ENCODE measurements at places on chromosomes 7 and 10.
A peak's percentile ranks its signal among the peaks of the same experiment; 100 is the strongest.

GRCh38 chr7:155870334-155871180, 58.3 kb upstream of the SHH start:
- no peak for DNase-seq

- no peak for DNase-seq
Measured at GRCh38 chr10:119762805-119763798, 37.3 kb downstream of the INPP5F start.

- DNase-seq: peak; percentile 22
Measured at GRCh38 chr10:84076540-84077195, 62.6 kb upstream of the GHITM start.

- DNase-seq: peak; percentile 88
Measured at GRCh38 chr10:118522791-118523498, 72.5 kb downstream of the PRLHR start.

- DNase-seq: no peak
Measured at GRCh38 chr10:132408823-132409666, 12.0 kb downstream of the PWWP2B start.

DNA sequence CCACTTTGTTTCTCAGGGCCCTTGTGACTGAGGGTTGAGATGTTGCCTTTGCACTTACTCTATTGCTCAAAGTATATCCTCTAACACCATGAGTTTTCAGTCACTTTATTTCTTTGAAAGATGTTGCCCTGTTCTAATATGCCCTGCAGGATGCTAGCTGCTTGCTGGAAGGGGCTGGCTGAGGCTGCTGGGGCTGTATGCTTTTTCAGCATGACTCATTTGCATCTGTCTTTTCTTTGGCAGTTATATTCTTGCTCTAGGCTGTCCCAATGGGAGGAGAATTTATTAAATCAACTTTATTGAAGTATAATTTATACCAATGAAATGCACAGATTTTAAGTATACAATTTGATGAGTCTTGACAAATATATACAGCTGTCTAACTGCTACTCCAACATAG, 157.7 kb downstream of the PLPP4 start:
- DNase-seq: no peak
